CD4-positive, CD25-positive, alpha-beta regulatory T cell (primary cell): ENCODE measurements at places on chromosomes 2 and 18.

DNA sequence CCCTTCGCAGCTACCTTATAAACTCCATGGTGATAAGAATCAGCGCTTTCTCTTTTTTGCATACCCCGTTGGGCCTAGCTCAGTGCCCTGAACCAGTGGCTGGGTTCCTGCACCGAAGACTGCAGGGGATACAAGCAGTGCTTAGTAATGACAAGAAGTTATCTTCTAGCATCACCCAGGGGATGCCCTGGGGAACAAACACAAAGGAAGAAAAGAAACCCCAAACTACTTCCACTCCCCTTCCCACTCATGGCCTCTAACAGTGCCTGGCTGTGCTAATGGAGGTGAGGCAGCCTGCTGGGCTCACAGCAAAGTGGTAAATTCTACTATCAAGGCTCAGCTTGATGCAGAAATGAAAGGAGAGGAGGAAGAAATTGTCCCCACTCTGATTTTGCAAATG is 314.7 kb downstream of the TXNL1 start:
- no peak for DNase-seq

DNA sequence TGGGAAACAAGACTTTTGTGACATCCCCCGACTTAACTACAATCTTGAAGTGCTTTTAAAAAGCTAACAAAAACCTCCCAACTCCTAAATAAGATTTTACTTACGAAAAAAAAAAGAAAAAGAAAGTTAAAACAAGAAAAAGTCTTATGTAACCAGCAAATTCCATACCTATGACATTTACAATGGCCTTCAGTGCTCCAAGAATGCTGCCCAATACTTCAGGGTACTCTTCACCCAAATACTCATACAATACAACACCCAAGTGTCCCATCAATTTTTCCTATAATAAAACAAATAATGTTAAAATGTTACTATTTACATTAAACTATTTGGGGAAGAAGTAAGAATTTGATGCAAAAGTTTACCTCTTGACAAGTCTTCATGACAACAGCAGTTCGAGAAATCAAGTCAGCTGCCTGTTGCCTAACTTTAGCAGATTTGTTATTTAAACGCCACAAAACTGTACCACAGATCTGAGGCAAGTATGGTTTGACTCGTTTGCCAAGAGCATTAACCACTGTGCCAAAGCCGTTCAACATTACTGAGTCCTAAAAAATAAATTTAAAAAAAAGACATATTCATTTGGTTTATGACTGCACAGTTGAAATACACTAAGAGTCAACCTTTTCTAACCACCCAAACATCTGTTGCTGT is 34.8 kb downstream of the SF3B1 start:
- DNase-seq: no peak

DNA sequence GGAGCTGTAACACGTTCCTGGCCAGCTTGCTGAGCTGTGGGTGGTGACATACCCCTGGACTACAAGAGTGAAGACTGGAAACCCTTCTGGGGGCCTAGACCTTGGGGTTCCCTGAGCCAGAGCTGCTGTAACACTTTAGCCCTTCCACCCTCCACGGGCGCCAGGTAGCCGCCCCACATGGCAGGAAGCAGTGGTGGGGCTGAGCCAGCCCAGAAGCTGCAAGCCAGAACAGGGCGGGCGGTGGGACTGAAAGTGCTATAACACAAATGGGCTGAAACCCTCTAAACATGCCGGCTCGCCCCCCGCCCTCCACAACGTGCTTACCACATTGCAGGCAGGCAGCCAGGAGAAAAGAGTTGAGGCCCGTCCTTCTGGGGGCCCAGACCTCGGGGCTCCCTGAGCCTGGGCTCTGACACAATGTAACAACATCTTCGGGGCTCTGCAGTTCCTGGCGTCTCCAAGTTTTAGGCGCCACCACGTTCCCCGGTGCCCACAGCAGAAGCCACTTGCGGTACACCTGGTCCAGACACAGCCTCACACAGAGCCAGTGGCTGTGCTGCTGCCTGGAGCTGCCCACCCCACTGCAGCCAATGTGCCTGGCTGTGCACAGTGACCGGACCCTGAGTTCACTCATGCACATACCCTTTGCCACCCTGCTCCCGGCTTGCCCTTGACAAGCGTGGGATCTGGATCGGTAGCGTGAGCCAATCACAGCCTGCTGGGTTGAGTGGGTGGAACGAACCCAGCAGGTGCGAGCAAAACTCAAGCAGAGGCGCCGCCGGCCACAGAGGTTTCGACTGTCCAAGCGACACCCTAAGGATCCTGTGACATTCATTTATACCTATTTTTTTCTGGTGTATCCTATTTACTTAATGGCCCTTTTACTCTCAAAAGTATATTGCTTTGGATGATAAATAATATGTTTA is 127.4 kb upstream of the FHL2 start:
- no peak for DNase-seq

DNA sequence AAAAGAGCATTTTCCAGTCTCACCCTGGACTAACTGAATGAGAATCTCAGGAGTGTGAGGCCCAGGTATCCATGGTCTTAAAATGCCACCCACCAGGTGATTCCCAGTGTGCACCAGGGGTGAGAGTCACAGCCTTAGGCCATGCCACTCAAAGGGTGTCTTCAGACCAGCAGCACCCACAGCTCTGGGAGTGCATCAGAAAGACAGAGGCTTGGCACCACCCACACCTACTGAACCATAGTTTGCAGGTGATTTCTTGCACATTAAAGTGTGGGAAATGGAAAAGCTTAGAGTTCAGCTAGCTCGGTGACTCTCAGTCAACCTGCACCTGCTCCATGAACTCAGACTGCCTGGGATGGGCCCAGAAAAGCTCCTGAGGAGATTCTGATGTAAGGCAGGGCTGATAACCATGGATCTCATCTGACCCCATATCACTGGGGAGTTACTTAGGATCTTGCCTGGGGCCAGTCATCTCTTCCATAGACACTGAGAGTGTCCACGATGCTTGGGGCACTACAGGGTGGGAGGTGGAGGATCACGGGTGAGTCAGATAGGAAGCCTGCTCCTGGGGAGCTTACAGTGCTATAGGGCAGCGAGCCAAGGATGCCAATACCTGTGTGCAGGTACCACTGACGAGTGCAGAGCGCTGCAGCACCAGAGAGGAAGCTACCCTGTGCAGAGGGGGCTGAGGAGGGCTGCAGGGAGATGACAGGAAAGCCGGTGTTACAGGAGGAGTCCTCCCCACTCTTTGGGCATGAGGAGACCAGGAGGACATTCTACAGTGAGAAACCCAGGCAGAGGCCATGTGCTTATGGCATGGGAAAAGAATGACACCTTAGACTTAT is 4.6 kb downstream of the IL37 start:
- DNase-seq: no peak

GRCh38 chr18:61402726-61403125 is 69.5 kb downstream of the CDH20 start:
- no peak for DNase-seq

GRCh38 chr18:1488394-1488793 is 583.7 kb downstream of the ADCYAP1 start:
- no peak for DNase-seq

- DNase-seq: no peak
Measured at GRCh38 chr2:55511508-55512124, 7.9 kb upstream of the CFAP36 start.

DNA sequence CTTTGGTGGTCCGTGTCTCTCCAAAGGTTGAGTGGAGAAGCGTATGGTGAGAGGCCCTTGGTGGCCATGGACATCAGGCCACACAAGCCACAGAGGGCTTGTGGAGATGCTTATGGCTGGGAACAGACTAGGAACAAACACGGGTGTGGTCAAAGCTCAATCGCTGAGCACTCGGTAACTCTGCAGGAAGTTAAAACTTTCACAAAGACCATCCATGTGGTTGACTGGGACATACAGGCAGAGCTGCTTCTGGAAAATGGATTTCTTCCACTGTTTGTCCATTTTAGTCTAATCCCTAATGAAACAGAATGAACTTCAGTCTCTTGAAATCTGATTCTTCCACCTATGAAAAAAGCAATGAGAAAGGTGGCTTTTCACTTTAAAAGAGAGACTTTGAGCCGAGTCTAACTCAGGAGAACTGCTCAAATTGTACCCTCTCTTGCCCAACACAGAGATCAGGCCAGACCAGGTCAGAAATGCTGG is 17.7 kb downstream of the GDF7 start:
- no peak for DNase-seq

- DNase-seq: peak; percentile 14
Measured at GRCh38 chr2:133844214-133844892, 276.1 kb upstream of the NCKAP5 start.

DNA sequence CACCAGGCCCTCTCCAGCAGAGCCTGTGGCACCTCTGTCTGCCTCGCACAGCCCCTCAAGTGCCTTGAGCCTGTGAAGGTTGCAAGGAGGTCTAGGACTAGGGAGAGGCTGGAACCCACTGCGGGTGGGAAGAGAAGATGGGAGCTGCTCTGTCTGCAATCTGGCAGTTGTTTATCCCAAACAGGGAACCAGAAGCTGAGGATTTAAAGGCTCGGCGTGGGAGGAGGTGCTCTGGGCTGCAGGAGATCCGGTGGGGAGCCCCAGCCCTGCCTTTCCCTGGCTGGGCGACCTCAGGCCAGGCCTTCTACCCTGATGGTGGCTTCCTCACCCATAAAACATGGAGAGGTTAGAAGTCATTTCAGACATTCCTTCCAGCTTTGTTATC is 174.1 kb downstream of the SMAD7 start:
- no peak for DNase-seq

DNA sequence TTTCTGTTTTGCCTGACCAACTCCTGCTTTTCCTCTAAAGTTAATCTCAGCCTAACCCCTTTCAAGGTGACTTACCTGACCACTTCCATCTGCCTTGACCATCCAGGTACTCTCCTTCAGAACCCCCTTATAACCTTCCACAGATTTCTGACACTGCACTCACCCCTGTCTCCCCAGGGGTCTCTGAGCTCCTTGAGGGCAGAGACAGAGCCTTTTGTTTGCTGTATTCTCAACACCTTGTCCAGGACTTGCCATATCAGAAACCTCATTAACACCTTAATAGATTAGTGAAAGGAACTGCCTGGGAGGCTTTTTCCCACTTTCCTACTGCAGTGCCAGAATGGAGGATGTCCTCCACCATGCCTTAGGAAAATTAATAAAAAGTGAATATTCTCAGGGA is 119.7 kb upstream of the SERPINE2 start:
- no peak for DNase-seq

DNA sequence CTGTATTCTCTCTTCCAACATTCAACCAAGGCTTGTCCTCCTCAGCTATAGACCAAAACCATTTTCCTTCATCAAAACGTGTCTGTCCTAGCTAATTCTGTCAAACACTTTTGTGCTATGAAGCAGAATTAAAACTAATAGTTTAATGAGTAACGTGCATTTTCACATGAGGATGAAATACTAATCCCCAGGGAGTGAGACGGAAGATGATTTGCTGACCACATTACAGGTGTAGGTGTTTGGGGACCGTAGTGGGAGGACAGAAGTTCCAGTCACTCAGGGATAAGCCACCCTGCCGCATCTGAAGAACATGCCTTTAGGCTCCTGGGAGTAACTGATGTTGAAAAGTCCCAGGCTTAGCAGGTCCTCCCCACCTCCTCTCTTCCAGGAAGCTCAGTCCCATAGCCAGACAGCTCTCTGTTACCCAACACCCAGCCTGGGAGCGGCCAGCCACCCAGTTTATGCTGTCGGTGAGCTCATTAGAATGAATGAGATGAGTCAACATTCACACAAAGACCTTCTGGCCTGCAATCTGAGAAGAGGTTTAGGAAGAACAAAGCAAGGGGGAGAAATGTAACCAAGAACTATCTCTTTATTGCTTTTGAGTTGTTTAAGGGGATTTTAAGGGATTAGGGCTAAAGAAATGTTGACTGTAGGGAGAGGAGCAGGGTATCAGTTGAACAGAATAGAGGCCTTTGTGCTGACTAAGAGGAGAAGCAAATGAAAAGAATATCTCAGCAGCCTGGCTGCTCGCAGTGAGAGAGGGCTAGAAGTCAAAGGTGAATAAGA is 122.5 kb downstream of the FOXI3 start:
- no peak for DNase-seq

DNA sequence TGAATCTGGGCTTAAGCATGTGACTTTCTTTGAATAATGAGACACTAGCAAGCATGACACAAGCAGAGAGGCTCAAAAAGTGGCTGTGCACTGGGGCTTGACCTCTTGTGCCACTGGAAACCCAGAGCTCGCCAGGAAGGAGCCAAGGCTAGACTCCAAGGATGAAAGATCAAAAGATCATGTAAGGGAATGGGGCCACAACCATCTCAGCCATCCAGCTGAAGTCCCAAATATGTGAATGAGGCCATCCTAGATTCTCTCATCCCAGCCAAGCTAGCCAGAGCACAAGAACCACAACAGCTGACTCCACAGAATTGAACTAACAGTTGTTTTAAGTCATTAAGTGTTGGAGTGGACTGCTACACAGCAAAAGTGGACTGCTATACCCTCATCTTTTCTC is 288.1 kb downstream of the CCDC178 start:
- no peak for DNase-seq

DNA sequence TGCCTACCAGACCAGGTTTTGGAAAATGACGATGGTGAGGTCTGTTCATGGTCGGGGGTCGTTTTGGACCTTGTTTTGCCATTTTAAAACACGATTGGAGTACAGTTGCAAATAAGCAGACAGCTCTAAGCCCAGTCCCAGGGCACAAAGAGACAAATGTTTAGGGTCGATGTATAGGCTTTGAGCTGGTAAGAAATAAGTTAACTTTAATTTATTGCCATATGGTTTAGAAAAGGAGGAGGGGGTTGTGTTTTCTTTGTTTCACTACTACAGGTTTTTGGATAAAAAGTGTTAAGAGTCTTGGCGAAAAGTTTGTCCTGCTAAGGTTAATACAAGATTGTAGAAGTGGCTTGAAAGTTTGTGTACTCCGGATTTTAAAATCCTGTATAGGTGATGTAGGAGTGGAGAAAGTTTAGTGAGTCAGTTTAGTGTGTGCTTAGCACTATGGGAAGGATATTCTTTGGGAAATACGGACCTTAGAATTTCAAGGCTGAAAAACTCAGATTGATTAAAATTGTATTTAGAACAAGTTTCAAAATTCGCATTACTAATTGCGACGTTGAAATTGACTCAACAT is 1.3 kb downstream of the KCMF1 start:
- DNase-seq: no peak

DNA sequence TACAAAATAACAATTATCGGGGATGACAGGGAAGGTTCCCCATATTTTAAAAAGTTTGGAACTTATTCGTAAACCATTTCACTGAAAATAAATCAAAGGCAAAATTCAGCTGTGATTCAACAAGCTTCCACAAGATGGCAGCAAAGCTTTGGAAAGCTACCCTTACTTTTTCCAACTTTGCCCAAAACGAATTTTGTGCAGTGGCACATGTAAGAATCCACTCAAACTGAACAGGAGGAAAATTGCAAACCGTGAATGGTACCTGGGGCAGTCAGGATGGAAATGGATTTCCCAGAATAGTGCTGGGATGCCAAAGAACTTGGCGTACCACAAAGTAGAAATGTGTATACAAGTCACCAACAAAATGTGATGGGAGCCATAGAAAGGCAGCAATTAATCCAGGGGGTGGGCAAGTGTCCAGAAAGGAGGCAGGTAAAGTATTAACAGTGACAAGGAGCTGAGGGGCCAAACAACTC is 10.7 kb downstream of the RPL31 start:
- peak; percentile 43 for DNase-seq

GRCh38 chr2:167192833-167193232 is 304.6 kb downstream of the XIRP2 start:
- no peak for DNase-seq

- DNase-seq: no peak
Measured at GRCh38 chr2:56040189-56040588, 116.6 kb upstream of the EFEMP1 start.

GRCh38 chr2:107681936-107682335 is 144.8 kb upstream of the RGPD4 start:
- no peak for DNase-seq

GRCh38 chr2:36507408-36507812 is 90.6 kb downstream of the FEZ2 start:
- peak; percentile 41 for DNase-seq
